ENCODE measurements at places on chromosomes 6 and 20.
A peak's percentile ranks its signal among the peaks of the same experiment; 100 is the strongest.

DNA sequence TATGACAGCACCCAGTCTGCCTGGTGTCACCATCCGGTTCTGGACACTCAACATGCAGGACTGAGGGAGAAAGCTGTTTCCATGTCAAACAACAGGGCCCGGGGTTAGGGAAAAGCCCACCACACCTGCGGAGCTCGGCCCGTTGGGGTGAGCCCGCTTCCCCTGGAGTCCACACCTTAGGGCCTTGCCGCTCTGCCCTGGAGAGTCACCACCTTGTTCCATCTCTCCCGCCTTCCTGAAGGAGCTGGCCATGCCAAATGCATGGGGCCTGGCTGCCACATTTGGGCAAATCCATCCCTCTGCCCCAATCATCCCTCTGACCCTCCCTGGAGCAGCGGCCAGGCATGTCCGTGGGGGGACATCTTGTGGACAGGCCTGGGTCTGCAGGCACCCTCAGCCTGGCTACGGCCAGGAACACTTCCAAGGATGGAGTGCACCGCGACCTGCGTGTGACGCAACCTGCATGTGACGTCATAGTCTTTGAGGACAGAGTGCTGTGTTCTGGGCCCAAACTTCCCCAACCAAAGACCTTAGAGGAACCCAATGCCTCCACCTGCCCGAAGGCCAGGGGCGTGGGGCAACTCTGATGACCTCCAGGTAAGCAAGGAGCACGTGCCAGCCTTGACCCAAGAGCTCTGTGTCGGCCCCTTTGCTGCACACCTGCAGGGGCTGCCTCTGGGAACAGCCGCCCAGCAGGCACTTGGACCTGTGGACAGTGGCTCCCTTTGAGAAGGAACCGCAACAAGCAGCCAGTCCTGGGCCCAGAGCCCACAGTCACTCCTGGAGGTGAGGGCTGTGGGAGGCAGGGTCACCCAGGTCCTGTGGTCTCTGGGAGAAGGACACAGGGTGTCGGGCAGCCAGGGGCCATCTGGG is 1.7 kb downstream of the CABLES2 start:
- DNase-seq, result peak; percentile 58

DNA sequence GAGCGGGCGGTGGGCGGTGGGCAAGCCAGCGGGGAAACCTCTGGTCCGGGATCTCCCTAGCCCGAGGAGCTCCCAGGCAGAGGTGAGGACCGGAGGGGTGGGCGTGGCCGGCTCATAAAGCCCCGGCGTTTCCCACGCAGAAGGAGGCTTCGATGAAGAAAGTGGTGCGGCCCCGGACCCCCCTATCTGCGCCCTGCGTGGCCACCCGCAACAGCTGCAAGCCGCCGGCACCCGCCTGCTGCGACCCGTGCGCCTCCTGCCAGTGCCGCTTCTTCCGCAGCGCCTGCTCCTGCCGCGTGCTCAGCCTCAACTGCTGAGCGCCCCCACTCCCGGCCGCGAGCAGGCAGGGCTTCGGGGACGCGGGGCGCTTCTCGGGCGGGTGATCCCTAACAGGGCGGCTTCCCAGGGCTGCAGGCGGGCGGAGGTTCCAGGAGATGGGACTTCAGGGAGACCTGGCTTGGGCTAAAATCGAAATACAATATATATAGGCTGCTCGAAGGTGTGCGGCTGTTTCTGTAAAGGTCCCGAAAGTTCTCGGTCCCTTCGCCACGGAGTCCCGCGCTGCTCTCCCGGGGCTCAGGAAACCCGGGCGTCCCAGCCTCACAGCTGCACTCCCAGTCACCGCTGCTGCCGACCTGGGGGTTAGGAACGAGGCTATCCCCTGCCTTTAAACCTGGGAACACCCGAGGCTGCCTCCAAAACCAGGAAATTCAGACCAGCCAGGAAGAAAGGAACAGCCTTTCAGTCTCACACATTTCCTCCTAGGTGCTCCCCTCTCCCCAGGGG is 27.8 kb downstream of the ASIP start:
- no peak for DNase-seq

DNA sequence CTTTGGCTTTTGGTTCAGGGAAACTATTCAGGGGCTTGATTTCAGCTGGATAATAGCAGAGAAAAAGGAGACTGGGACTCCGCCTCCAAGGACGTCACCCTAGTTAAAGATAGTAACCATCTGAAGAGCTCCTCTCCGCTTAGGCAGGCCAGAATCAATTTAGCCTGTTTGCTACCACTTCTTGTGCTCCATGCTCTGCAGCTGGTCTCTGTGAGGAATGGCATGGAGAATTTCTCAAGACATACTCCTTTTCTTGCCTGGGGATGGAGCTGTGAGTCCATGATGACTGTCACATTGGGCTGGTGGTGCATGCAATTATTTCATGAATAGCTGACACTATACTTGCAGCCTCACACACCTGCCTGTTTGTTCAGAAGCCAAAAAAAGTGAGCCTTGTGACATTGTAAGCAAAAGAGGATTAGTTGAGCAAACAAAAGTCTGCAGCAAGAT is 61.4 kb downstream of the TXLNB start:
- peak; percentile 13 for DNase-seq

GRCh38 chr6:39865011-39865888 is 69.0 kb downstream of the MOCS1 start:
- peak; percentile 55 for DNase-seq

DNA sequence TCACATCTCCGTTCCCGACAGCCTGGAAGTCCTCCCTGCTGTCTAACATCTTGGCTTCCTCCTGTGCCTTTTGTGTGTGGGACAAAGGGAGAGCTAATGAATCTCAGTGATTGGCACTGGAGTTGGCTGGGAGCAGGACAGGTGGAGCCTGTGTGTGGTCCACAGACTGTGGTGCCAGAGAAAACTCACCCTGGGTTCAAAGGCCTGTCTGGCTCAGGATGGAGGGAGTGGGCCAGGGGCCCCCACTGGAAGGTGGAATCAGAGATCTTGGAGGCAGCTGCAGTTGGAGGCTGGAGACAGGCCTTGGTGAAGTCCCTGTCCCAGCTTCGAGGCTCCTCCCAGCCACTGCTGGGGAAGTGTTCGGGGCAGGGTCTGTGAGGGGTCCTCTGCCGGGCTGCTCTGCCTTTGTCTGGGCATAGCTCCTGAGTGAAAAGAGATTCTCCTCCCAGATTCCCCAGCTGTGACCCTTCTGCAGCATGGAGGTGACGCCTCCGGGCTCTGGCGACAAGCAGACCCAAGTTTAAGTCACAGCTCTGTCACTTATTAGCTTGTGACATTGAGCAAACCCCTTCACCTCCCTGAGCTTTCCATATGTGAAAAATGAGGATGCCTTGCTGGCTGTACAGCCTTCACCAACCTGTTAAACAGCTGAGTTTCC is 13.9 kb upstream of the ITPR3 start:
- DNase-seq, result no peak

DNA sequence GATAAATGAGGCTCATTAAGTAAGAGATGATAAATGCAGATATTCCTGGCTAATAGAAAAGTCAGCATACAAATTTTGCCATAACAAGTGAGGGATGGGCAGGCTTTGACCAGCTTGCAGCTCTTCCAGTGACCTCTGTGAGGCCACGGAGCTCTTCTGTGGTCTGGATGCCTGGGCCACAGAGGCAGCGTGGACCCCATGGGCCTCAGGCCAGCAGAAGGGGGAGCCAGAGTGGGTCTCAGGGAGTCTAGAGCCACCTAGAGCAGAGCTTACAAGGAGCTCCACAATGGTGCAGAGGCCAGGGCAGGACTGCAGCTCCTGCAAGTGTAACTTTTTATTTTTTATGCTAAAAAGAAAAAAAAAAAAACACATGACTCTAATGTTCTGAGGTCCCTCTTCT is 165.1 kb downstream of the ARID1B start:
- DNase-seq, result no peak

DNA sequence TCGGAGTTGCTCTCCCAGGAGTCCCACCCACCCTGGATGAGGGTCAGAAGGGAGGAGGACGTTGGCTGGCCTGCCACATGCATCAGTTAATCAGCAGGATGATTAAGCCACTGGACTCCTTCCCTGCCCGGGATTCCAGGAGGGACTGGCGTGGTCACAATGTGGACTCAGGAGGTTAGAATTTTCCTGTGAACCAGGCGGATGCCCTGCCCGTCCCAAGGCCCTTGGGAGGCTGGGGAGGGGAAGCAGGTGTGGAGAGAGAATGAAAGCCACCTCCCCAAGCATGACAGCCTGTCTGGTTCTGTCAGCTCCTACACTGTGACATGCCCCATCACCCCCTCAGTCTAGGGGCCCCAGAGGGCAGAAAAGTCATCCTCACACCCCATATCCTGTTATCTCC is 11.6 kb upstream of the ITPR3 start:
- no peak for DNase-seq

DNA sequence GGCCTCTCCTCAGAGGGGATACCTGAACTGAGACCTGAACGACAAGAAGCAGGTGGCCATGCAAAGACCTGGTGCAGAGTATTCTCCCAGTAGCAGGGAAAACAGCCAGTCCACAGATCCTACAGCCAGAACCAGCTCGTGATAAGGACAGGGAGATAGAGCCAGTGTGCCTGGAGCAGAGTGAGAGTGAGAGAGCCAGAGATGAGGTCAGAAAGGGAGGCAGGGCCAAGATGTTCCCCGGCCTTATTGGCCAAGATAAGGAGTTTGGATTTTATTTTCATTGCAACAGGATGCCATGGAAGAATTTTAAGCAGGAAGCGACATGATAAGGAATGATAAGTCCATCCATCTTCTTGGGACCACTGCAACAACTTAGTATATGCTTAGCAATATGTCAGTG is 111.8 kb downstream of the UBE3D start:
- no peak for DNase-seq

DNA sequence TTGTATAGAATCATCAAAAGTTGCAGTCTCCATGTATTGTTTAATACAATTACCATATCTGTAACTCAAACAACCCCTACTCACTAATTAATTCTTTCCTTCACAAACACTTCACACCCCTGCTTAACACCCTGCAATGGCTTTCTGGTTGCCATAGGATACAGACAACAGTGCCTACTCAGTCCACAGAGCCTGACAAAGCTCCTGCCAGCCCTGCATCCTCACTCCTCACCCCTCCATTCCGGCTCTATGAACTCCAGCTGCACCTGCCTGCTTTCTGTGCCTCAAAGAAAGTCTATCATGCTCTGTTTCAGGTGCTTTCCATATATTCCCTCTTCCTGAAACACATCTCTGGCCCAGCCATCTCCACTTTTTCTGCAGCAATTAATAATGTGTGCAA is 253.4 kb downstream of the HACE1 start:
- DNase-seq, result no peak

Measured in trophoblast cell (in vitro differentiated cells and primary cell).